Tongue (tissue), 3 donors: ENCODE measurements at places on chromosomes 1 and 21.

GRCh38 chr1:168521401-168522000 lies 22.3 kb downstream of the XCL2 start:
- no peak for DNase-seq

GRCh38 chr1:204645251-204645650 lies 40.3 kb downstream of the LRRN2 start:
- DNase-seq: no peak

DNA sequence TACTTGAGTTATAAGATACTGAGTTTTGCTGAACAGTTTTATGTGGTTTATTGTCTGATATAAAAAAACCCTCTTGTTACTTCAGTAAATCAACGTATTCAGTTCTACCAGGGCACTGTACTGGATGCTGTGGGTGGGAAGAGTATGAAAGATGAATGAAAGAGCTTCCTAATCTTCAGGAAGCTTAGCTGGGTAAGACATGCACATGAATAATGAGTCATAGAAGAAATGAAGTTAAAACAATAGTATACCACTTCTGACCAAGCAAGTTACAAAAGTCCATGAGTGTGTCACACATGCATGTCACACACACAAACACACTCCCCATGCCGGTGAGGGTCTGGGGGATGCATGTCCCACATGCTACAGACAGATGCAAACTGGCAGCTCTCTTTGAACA lies 105.9 kb downstream of the SIPA1L2 start:
- no peak for DNase-seq

GRCh38 chr1:163069142-163069541 lies at the start of gene RGS4:
Gene RGS4, plus strand, starts transcription at chr1:163069361. Its CDS starts 124 bp downstream, at chr1:163069485.
- peak; percentile 86 for DNase-seq

DNA sequence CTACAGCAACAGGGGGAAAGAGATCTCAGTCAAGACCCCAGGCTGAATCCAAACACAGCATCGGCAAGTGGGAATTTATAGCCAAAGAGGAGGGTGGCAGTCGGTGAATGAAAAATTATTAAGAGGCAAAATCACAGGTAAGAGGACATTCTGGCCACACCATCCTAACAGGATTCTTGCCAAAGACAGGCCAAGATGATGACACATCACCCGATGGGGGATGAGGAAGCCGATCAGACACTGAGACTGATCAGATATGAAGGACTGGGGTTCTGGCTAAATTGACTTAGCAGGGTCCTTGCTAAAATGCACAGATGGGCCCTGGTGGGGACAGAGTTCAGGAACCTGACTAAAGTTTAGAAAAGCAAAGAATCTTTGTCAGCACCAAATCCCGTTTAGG lies 402.2 kb downstream of the SMYD3 start:
- DNase-seq: no peak

DNA sequence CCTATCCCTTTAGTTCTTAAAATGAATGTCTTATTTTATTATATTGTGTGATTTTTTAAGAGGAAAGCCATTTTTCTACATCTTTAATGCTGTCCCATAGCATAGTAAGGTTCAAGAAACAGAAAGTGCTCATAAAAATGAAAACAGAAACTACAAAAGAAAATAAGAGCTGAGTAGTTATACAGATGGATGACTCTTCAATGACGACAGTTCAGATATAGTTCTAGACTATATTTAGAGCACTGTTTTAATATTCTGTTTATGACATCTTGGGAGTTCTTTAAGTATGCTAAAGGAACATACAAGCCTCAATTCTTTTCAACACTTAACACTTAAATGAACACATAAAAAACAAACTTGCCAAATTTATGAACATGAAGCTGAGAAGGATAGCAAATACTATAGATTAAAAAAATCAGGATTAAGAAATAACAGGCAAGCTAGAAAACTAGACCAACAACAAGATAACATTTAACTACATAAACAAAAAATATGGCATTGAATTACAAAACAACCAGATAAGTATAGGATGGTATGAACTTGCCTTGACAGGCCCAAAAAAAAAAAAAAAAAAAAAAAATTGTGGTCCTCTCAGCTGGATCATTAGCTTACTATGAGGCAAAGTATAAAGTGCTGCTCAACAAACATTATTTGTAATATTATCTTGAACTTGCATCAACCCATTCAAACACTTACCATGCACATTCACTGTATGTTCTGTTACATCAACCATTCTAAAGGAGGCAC lies 87.9 kb downstream of the ZZZ3 start:
- DNase-seq: no peak

GRCh38 chr1:19477284-19478249 lies 7.8 kb downstream of the CAPZB start:
- no peak for DNase-seq

DNA sequence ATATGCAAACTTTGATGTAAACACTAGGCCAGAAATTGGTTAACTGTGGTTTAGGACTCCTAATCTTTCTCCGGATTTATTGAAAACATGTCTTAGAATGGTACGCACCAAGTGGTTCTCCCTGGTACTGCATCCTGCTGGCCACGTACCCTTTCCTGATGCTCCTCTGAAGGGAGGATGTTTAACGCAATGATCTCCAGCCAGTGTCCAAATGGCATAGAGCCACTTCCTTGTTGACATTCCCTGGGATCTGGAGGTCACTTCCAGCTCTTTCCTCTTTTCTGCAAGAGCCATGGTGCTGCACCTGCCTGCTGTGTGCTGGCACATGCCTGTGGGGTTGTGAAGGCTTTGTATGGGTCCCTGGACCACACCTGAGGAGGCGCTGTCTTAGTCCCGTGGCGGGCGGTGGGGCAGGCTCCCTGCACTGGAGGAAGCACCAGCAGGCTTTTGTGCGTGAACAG lies 53.9 kb downstream of the GALNT2 start:
- no peak for DNase-seq

- DNase-seq: no peak
Observed at GRCh38 chr1:240306673-240307072, 215.0 kb downstream of the FMN2 start.
